Frontal cortex (tissue), 4 donors: ENCODE measurements at places on chromosomes 6 and 20.

GRCh38 chr6:32932132-32932868 lies 8.5 kb downstream of the HLA-DMB start:
- no peak for DNase-seq

GRCh38 chr6:168865-169455 lies 123.3 kb upstream of the DUSP22 start:
- no peak for DNase-seq

GRCh38 chr6:89734526-89734925 lies 85.1 kb downstream of the MDN1 start:
- no peak for DNase-seq

GRCh38 chr20:38164069-38164468 lies 1.0 kb downstream of the TGM2 start:
- no peak for DNase-seq

- DNase-seq = no peak
These were observed 105.3 kb upstream of the TENT5A start for GRCh38 chr6:81857812-81858211.

- DNase-seq = no peak
These were observed 48.6 kb upstream of the COL9A1 start for GRCh38 chr6:70351461-70351860.

DNA sequence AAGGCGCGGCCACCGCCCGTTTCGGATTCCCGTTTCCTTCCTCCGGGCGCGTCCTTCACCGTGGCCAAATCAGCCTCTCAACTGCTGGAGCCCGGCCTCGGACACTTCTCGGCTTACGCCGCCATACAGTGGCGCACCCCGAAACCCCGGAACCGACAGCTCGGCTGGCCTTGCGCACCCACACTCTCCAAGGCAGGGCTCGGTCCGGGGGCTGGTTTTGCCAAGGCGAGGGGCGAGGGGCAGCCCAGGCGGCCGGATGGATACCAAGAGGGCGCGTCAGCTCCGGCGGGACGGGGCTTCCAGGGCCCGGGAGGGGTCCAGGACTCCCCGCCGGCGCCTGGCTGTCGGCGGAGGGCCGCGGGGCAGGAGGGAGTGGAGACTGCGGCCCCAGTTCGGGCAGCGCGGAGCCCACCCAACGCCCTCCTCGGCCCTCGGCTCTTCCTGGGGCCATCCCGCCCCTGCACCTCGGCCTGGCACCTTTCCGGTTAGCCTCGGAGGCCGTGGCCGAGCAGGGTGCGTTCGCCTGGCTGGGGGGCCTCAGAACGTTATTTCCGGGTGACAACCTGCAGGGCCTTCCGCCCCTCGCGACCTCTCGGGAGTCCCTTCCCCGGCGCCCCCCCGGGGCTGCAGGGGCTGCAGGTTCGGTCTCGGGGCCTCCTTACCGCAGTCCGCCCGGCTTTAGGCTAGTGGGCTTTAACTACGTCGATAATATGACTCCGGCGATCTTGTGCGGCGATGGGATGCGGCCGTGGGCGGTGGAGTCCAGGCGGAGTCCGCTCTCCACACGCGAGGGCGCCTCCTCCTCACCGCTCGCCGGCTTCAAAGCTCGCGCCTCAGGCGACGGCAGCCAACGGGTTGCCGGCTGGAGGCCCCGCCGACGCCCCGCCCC lies 697 bp upstream of the CEP43 start:
- no peak for DNase-seq

GRCh38 chr20:58483470-58483869 lies 31.7 kb downstream of the APCDD1L start:
- no peak for DNase-seq

DNA sequence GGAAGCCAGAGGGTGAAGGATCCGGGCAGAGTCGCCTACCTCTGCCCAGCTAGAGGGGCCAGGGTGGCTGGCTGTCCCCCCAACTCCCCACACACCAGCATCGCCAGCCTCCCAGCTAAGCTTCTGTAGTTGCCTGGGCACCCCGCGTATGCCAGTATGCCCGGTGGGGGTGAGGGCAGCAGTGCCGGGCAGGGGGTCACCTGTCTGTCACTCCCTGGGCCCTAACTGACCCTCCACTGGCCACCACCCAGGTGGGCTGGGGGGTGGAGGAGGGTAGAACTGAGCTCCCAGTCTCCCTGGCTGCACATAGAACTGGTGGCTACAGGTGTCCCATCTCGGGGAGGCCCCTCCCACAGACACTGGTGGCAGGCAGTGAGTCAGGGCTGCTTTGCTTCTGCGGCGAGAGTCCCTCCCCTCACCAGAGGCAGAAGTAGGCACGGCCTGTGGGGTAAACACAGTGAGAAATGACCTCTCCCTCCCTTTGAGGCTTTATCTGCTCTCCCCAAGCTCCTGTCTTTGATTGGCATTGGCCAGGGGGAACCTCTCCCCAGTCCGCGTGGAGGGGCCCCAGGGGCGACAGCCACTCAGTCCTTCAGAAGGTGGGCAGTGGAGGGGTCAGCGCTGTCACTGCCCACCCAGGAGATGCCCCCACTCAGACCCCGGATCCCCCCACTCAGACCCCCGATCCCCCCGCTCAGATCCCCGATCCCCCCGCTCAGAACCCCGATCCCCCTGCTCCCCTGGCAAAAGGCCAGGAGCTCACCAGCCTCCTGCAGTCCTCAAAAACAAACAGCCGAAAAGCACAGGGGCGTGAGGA lies 2.5 kb downstream of the NTSR1 start:
- no peak for DNase-seq

- DNase-seq = no peak
These were observed 16.6 kb downstream of the SASH1 start for GRCh38 chr6:148359228-148359627.

DNA sequence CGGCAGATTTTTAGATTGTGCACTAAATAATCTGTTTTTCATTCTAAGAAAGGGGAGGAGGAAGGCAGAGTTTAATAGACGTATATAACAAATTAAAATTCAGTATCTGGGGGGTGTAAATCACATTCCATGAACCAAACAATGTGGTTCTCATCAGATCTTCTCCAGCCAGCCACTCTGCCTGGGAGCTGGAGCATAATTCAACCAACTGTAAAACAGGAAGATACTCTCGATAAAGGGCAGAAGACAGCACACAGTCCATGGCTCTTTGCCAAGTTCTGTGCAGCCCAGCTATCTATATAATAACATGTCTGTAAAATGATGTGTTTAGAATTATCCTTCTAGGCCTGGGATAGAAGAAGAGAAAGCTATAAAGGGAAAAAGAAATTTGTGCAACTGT lies 289.9 kb upstream of the ZFP64 start:
- no peak for DNase-seq

DNA sequence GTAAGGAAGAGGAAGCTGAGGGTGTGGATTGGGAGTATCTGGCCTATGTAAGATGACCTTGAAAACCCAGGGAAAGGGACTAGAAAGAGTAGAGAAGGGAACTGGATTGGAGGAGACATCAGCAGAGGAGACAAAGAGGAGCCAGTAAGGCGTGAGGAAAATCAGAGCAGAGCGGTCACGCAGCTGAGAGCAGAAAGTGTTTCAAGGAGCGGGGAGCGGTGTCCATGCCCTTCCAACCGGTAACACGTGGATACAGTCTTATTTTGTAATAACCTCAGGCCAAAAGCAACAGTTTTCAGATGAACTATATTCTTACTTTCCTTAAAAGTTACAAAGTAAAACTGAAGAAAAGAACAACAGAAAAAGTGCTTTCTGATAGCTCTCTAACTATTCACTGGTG lies 36.3 kb downstream of the L3MBTL3 start:
- DNase-seq = no peak

- DNase-seq = no peak
These were observed 56.3 kb downstream of the HLA-DPB1 start for GRCh38 chr6:33132081-33132524.
